ENCODE measurements at places on chromosomes 6 and 20. TPM values are rescaled to one million over a fixed set of nuclear protein-coding genes. Genes with fewer than 3 reads are reported as not detected.
A peak's percentile ranks its signal among the peaks of the same experiment; 100 is the strongest.

GRCh38 chr6:135114355-135115145 lies 59.9 kb upstream of the HBS1L start:
- H3K27me3 ChIP-seq: no peaks in the 10 kb centered on the region
- H3K4me1 ChIP-seq: peaks cover 65% of the 10 kb centered on the region
- peak overlapping the region; percentile 44 for H3K4me3 ChIP-seq
- peak overlapping the region; percentile 96 for H3K27ac ChIP-seq

GRCh38 chr6:125271486-125272159 lies 30.1 kb downstream of the HDDC2 start:
- no peak for DNase-seq
- no peak overlapping the region for H3K4me3 ChIP-seq
- no peaks in the 10 kb centered on the region for H3K27me3 ChIP-seq
- peaks cover 6% of the 10 kb centered on the region for H3K4me1 ChIP-seq
- no peak overlapping the region for H3K27ac ChIP-seq

DNA sequence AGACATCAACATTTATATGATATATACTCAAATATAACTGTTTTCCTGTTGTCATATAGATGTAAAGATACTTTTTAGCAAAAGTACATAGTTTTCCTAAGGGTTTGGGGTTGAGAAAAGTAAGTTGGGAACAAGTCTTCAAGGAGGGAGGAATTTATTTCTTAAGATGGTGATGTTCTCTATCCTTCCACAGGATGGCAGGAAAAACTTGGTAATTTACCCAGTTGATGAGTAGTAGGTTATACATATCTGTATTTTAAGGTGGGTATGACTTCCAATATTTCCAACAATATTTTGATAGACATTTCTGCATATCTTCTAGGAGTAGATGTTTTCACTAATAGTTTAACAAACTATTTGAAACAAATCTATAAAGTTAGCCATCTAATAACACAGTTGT lies 254.4 kb downstream of the RIMS1 start:
- H3K36me3 ChIP-seq: no peaks in the 10 kb centered on the region
- DNase-seq: no peak
- no peaks in the 10 kb centered on the region for H3K4me1 ChIP-seq

GRCh38 chr20:53857723-53858236 lies 212.6 kb downstream of the BCAS1 start:
- no peaks in the 10 kb centered on the region for H3K36me3 ChIP-seq
- DNase-seq: no peak
- H3K27ac ChIP-seq: no peak overlapping the region
- H3K4me1 ChIP-seq: peaks cover 12% of the 10 kb centered on the region
- no peaks in the 10 kb centered on the region for H3K27me3 ChIP-seq
- H3K4me3 ChIP-seq: no peak overlapping the region

- H3K4me1 ChIP-seq: no peaks in the 10 kb centered on the region
- H3K27me3 ChIP-seq: no peaks in the 10 kb centered on the region
- H3K36me3 ChIP-seq: no peaks in the 10 kb centered on the region
- H3K27ac ChIP-seq: no peak overlapping the region
- no peak for DNase-seq
- H3K4me3 ChIP-seq: no peak overlapping the region
Measured at GRCh38 chr20:12798286-12798685, 210.5 kb upstream of the SPTLC3 start.

Gene OXT
- 1.0 TPM for total RNA-seq

Gene CLPSL2
- not detected for total RNA-seq

Gene WFDC5
- total RNA-seq: not detected

All from activated CD4-positive, alpha-beta memory T cell treated with anti-CD3 and anti-CD28 coated beads for 36 hours (primary cell).